SW480 (cell line): ENCODE measurements at places on chromosomes 5 and 9.
A peak's percentile ranks its signal among the peaks of the same experiment; 100 is the strongest.

DNA sequence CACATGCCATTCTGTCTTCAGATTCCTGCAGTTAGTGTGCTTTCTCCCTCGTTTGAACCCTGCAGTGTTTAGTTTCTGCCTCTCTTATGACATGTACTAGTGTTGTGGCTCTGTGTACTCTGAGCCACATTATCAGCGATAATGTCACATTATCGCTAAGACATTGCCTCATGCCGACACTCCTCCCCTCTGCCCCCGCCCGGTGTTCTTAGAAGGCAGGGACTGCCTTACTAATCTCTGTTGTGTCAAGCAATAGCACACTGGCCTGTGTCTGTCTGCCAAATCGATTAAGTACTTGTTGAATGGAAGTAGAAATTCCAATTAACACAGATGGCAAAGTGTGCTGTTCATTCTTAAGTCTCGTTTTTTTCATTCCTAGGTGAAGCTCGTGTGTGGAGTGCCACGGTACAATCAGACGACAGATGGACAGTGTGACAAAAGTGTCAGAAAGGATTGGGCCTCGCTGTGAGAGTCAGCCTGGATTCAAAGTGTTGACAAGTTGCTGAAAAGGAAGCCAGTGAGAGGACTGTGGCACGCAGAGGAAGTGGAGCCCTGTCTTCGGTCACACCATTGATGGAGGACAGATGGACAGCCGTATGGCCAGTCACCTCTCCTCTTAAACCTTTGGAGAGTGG lies 10.5 kb downstream of the PIK3R1 start:
- DNase-seq, result no peak

- DNase-seq, result no peak
These were observed 158.7 kb upstream of the IER5L start for GRCh38 chr9:129336601-129337331.

DNA sequence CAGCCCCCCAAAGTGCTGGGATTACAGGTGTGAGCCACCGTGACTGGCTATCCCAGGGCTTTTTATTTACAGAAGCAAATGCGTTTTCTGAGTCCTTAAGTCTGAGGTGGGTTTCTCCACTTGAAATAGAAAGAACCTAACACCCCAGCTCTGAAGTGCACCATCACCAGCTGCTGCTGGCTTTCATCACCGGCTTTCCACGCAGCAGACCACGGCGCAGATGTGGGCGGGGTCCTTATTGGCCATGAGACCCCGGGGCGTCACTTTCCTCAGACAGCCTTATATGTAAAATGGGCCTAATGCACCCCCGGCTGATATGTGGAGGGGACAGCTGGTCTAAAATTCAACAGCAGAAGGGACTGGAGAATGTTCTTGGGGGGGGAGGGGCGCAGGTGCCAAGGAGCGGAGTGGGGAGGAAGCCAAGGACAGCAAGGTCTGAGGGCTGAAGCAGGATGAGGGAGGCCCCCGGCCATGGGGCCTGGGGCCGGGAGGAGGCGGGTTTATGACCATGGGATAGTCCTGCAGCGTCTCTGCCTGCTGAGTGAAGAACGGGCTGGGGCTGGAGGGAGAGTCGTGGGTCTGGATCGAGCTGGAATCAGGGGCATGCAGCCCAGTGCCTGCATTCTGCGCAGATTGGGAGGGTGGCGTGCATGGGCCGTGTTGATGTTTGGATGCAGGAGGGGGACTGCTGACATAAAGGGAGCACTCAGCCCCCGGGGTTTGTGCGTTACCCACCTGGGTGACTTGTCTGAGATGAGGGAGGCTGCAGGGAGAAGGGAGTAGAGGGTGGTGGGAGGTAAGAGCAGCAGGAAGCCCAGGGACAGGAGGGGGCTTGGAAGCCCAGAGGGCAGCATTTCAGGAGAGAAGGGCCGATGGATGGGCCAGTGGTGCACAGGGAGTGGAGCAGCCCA lies 30.2 kb downstream of the RASGEF1C start:
- DNase-seq, result no peak

- no peak for DNase-seq
These were observed 9.1 kb upstream of the ERMP1 start for GRCh38 chr9:5841771-5842573.

DNA sequence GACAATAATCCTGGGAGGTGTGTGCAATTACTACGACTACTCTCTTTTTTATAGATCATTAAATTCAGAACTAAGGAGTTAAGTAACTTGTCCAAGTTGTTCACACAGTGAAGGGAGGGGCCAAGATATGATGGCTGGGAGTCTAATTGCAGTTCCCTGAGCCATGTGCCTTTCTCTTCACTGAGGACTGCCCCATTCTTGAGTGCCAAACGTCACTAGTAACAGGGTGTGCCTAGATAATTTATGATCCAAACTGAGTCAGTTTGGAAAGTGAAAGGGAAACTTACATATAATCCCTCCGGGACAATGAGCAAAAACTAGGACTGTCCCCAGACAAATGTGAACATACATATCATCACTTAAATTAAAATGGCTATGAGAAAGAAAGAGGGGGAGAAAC lies 20.2 kb downstream of the IL7R start:
- no peak for DNase-seq

- DNase-seq, result peak; percentile 20
These were observed 291.4 kb upstream of the KLF4 start for GRCh38 chr9:107780960-107781359.

GRCh38 chr5:181190711-181191525 lies 14.1 kb downstream of the TRIM7 start:
- peak; percentile 61 for DNase-seq

- DNase-seq, result no peak
These were observed 93.7 kb downstream of the PAPPA start for GRCh38 chr9:116247284-116247683.

GRCh38 chr9:127796852-127797370 lies 5.8 kb upstream of the FPGS start:
- peak; percentile 49 for DNase-seq

GRCh38 chr5:53262348-53262970 lies 152.9 kb upstream of the MOCS2 start:
- no peak for DNase-seq

- DNase-seq, result peak; percentile 29
These were observed 30.4 kb downstream of the PRDM6 start for GRCh38 chr5:123119334-123119986.

DNA sequence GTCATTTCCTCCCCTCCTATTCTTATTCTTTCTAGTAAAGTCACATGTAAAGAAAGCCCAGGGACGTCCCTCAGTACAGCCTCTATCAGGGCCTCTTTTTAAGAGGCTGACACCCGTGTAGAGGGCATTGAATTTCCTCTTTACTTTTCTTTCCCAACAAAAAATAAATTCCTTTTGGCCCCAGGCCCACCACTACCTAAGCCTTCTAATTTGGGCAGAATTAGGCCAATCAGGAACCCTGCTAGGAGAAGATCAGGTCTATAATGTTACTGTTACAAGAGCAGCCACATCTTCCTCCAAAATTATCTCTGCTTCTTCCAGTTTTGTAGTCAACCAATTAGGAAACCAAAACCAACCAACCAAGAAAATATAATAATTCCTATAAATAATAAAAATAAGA lies 189.6 kb upstream of the NREP start:
- DNase-seq, result no peak

- peak; percentile 86 for DNase-seq
These were observed 5.0 kb downstream of the SQSTM1 start for GRCh38 chr5:179825655-179826182.

DNA sequence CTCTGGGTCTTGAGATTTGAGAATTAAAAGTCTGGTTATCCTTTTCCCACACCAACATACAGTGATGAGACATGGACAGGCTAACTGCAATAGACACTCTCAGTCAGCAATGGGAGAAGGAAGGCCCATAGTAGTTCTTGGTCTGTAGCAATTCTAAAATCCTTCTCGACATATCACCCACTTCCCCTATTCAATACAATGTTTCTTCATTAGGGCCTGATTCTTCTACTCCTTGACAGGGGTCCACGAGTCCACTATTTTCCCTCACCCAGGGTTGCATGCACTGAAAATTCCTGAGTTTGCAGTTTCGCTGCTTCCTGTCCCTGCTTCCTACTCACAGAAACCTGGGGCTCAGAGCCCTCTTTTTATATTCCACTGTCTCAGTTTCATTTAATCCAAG lies 402.8 kb downstream of the MAT2B start:
- DNase-seq, result no peak

- DNase-seq, result no peak
These were observed 541.2 kb upstream of the TRPC7 start for GRCh38 chr5:136906545-136906944.

DNA sequence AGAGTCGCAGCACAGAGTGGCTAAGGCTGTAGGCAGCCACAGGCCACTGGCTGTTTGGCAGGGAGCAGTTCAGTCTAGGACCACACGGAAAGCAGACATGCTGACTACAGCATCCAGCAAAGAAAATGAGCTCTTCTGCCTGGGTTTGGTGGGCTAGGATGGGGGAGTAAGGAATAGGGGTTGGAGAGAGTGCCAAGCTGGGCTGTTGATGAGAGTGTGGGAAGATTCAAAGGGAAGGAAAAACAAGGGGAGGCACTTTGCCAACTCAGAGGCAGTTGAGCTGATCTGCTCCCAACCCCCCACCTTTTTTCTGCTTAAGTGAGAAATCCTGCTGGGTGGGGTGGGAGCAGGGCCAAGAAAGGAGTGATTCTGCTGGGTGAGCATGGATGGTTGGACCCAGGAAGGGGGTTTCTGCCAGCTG lies 35.9 kb downstream of the SVEP1 start:
- DNase-seq, result no peak

DNA sequence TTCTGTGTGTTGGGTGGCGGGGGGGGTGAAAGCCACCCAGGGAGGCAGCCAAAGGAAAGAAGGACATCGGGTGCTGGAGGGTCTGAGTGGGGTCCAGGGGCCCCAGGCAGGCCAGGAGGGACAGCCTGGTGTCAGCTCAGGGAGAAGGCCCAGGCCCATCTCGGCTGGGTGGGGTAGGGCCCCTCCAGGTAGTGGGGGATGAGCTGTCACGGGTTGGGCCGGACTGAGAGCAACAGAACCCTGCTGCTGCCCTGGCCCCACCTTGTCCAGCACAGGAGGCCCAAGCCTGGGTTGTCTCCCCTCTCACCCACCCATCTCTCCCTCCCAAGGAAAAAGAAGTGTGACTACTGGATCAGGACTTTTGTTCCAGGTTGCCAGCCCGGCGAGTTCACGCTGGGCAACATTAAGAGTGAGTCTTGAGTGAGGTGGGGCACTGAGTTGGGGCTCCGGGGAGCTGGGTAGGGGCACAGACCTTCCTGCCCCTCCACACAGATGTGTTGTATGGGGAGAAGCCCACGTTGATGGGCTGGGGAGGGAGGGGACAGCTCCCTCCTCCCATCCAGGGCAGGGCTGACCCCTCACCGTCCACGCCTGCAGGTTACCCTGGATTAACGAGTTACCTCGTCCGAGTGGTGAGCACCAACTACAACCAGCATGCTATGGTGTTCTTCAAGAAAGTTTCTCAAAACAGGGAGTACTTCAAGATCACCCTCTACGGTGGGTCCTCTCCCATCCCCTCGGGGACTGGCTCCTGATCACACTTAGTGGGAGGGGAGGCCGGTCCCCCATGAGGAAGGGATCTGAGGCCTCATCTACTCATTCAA lies 2.3 kb downstream of the LCN2 start:
- no peak for DNase-seq
